ENCODE measurements at places on chromosomes 1 and 21.

DNA sequence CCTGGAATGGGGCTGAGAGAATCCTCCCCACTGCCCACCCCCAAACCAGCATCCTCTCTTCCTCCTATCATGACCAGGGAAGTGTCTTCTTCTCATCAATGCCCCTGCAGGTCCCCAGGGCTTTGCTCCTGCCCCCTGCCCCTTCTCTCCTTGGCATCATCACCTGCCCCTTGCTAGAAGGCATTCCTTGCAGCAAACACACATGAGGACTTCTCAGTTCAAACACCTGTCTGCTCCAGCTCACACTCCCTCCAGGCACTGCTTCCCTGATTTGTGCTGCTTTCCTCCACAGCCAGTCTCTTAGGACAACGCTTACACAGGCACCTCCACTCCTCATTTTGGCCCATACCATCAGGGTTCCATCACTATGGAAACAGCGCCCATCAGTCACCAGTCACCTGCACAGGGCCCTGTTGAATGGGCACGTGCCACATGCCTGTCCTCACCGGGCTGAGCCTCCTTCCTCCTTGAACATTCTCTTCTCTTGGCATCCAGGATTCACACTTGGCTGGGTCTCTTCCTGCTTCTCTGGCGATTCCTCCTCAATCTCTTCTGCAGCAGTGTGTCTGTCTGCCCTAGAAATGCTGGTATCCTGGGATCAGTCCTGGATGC lies 81.9 kb upstream of the EDN2 start:
- DNase-seq, result no peak

DNA sequence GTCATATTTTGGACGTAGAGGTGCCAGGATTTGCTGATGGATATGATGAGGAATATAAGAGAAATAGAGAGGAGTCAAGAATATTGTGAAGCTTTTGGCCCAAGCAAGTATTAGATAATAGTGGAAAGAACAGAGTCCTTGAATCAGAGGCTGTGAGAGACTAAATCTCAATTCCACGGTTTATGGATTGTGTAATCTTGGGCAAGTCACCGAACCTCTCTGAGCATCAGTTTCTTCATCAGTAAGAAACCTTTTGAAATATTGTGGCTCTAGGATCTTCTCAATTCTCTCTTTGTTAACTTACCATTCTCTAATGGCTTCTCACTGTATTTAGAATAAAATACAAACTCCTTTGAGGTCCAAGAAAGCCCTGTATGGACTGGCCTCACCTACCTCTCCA lies 77.6 kb downstream of the RPS6KA1 start:
- DNase-seq, result no peak

GRCh38 chr1:187471555-187471954 lies 642.8 kb downstream of the PLA2G4A start:
- DNase-seq, result no peak

DNA sequence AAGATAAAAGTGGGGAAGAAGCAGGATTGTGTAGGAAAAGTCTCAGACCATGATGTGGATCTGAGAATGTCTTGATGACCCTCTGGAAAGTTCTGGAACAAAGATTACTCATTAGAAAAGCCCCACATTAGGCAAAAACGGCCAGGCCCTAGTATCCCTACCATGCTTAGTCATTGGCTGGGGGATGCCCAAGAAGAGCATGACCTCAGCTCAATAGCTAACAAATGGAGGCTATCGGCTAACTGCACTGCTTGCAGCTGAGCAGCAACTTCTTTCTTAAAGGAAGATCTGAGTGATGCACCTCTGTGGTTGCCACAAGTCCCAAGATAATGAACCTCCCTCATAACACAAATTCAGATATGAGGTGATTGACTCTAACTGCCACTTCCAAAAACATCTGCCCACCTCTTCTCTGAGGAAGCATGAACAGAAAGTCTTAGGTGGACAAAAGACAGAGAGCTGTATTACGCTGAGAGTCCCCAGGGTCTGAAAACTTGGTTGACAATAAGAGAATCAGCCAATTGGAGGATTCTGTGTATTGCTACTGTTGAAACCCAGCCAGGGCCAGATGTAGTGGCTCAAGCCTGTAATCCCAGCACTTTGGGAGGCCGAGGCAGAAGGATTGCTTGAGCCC lies 64.6 kb upstream of the AK4 start:
- no peak for DNase-seq

- no peak for DNase-seq
These were observed 391 bp upstream of the KIAA1614 start for GRCh38 chr1:180912211-180912800.

DNA sequence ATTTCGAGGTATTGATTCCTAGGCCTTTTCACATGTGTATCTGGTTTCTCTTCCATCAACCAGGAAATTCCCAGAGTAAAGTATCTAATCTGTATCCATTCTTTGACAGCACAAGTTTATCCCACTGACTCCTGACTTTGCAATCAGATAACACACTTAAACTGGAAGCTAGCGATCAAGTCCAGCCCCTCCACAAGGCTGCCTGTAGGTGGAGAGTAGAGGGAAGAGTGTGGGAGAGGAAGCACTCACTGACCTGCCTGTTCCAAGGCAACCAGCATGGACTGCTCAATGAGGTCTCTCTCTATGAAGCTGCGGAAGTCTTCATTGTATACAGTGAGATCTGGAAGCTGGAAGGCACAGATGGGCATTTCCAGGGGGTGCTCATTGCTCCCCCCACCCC lies 30.4 kb upstream of the MTMR11 start:
- no peak for DNase-seq

DNA sequence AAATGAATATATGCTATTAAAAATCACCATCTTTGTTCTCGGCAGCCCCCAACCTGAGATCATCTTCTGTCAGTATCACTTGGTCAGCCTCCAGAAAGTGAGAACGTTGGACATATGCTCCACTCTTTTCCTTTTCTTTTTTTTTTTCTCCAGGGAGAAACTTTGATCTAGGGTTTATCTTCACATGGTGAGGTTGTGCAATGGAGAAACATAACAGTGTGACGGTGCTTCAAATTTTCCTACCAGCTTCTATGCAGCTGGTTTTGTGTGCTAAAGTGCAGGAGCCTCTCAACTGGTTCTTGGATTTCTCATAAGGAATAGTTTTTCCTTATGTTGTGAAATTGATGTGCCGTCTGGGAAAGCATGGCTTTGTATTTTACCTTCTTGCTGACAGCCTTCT lies 1202.9 kb downstream of the NCAM2 start:
- no peak for DNase-seq

DNA sequence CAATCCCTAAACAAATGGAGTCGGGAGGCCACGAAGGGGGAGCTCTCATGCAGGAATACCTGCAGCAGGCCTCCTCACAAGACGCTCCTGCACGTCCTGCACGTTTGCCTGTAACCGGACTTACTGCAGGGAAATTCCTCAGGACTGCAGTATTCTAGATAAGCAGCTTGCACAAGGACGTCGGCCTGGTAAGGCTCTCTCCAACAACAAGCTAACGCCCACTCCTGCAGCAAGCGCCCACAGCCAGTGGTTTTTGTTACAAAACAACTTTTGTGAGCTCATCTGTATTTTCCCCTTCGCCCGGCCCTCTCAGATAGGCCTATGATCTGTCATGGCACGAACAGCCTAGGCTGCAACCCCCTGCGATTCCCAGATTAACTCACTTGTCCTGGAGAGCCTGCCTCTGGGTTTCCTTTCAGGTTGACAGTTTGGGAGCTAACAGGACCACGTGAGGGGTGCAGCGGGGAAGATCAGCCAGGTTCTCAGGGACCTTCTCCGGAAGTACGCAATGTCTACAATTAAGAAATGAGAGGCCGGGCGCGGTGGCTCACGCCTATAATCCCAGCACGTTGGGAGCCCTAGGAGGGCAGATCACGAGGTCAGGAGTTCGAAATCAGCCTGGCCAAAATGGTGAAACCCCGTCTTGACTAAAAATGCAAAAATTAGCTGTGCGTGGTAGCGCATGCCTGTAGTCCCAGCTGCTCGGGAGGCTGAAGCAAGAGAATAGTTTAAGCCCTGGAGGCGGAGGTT lies 921 bp upstream of the MIB2 start:
- DNase-seq, result no peak

- DNase-seq, result no peak
These were observed 189.7 kb downstream of the FGGY start for GRCh38 chr1:59486615-59487014.

- DNase-seq, result no peak
These were observed 84.3 kb upstream of the VAV3 start for GRCh38 chr1:108049178-108049819.

DNA sequence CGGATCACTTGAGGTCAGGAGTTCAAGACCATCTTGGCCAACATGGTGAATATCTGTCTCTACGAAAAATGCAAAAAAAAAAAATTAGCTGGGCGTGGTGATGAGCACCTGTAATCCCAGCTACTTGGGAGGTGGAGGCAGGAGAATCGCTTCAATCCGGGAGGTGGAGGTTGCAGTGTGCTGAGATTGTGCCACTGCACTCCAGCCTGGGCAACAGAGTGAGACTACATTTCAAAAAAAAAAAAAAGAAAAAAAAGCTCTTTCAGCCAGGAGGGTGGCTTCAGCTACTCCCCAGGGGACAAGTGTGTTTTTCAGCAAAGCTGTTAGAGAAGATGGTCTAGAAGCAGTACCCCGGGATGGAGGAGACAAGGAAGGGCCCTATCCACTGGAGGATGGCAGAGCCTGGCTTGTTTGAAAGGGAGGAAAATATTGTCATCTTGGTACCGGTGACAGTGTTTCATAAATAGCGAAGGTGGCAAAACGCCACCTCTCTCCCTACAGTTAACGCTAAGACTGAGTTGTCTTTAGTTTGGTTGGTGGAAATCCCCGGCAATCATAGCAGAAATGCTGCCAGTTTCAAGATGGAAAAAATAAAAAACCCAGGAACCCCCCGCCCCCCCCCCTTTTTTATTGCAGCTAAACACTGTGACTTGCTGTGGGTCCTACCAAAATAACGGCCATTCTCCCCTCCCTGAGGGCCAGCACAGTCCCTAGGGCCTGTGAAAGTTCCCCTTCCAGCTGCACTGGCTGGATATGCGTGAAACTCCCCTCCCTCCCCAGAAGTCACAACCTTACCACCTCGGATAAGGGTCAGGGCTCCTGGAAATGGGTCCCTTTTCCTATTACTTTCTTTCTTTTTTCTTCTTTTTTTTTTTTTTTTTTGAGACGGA lies 3.5 kb downstream of the PIK3CD start:
- no peak for DNase-seq

DNA sequence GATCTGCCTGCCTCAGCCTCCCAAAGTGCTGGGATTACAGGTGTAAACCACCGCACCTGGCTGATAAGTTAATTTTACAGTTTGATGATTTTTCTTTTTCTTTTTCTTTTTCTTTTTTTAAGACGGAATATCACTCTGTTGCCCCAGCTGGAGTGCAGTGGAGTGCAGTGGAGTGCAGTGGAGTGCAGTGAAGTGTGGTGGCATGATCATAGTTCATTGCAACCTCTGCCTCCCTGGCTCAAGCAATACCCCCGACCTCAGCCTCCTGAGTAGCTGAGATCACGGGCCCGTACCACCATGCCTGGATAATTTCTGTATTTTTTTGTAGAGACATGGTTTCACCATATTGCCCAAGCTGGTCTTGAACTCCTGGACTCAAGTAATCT lies 84.4 kb upstream of the CXADR start:
- no peak for DNase-seq

- peak; percentile 28 for DNase-seq
These were observed 637.3 kb downstream of the MATN1 start for GRCh38 chr1:30085811-30086770.

GRCh38 chr1:216207154-216207553 lies 216.1 kb downstream of the USH2A start:
- DNase-seq, result no peak

DNA sequence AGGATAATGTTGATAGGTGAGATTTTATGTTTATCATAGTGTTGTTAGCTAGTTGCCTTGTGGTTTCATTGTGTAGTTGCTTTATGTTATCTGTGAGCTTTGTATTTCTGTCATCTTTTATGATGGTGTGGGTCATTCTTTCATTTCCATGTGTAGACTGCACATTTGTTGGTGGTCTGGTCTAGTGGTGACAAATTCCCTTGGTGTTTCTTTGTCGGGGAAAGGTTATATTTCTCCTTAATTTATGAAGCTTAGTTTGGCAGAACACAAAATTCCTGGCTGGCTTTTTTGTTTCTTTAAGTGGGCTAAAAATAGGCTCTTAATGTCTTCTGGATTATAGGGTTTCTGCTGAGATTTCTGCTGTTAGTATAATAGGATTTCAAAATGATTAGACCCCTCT lies 347.2 kb upstream of the ADAMTS5 start:
- DNase-seq, result no peak

All from NCI-H1092 (cell line).